Vein endothelial cell (primary cell): ENCODE measurements at places on chromosomes 4 and X. TPM values are rescaled to one million over a fixed set of nuclear protein-coding genes. Genes with fewer than 3 reads are reported as not detected.

The APELA gene
- not detected in 2 replicates for total RNA-seq

The GRIPAP1 gene
- 17.0 and 18.3 TPM in 2 replicates for total RNA-seq

The ELOVL6 gene
- total RNA-seq = 2.3 and 7.4 TPM in 2 replicates

The TLL1 gene
- 13.4 and 15.7 TPM in 2 replicates for total RNA-seq

The RIPPLY1 gene
- not detected in 2 replicates for total RNA-seq

The FDCSP gene
- total RNA-seq = not detected in 2 replicates

The DGAT2L6 gene
- total RNA-seq = not detected in 2 replicates

The CLIC2 gene
- total RNA-seq = 10.8 and 16.8 TPM in 2 replicates

The GAGE13 gene
- total RNA-seq = not detected in 2 replicates

The IL2 gene
- not detected in 2 replicates for total RNA-seq

The CT47B1 gene
- not detected in 2 replicates for total RNA-seq

The CYLC1 gene
- not detected in 2 replicates for total RNA-seq

The ETDB gene
- total RNA-seq = not detected in 2 replicates

The BST1 gene
- 22.0 and 49.3 TPM in 2 replicates for total RNA-seq

The XAGE2 gene
- total RNA-seq = not detected in 2 replicates

The RNF128 gene
- total RNA-seq = 0.38 TPM in 1 of 2 replicates, not detected in the other

The TGIF2LX gene
- total RNA-seq = not detected in 2 replicates

The RPA4 gene
- 2.9 and 4.5 TPM in 2 replicates for total RNA-seq

The ATP8A1 gene
- total RNA-seq = 4.6 and 15.0 TPM in 2 replicates

The TXLNG gene
- total RNA-seq = 5.6 and 6.5 TPM in 2 replicates

The GAGE2A gene
- not detected in 2 replicates for total RNA-seq
